8988T (cell line): ENCODE measurements at places on chromosomes 16 and 17.

- no peak for DNase-seq
Measured at GRCh38 chr17:13035420-13035819, 17.6 kb upstream of the ELAC2 start.

GRCh38 chr17:61168506-61168905, 231.1 kb upstream of the TBX2 start:
- DNase-seq: no peak

- DNase-seq: no peak
Measured at GRCh38 chr17:79600681-79601131, 10.1 kb downstream of the RBFOX3 start.

DNA sequence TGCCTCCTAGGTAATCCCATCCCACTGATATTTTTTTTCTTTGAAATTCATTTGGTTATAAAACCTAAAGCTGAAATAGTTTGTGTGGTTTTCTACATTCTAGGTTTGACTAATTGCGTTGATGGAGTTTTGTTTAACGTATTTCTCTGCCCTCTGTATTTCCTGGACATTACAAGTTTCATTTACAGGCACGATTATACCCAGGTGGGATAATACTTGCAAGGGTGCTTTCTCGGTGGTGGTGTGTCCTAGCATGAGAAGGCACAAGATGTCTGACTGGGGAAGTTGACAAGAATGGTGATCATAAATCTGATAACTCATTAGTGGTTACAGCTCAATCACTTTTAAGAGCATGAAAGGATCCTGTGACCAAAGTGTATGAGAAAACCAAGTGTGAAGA, 45.0 kb downstream of the DYNLRB2 start:
- no peak for DNase-seq

DNA sequence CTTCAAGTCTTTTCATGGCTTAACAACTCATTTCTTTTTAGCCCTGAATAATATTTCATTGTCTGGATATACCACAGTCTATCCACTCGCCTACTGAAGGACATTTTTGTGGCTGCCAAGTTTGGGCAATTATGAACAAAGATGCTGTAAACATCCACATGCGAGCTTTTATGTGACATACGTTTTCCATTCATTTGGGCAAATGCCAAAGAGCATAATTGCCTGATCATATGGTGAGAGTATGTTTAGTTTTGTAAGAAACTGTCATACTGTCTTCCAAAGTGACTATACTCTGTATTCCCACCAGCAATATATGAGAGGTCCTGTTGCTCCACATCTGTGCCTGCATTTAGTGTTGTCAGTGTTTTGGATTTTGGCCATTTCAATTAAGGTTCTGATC, 81.3 kb downstream of the ELAC2 start:
- no peak for DNase-seq

DNA sequence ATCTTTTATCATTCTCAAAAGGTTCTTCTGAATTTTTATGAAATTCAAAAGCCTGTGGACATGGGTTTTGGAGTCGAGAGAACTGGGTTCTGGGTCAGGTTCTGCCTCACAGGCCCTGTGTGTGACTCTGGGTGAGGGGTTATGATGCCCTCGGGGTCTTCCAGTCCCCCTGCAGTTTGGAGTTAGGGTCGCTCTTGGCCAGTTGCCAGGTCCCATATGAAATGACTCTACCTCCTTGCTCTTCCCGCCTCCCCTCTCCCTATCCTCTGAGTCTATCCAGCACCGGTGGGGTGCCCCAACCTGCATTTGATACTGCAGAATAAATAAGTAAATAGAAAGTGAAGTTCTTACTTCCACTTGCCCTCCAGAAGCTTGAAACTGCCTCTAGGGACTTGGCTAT, 54.1 kb downstream of the ZDHHC7 start:
- no peak for DNase-seq

GRCh38 chr17:56130631-56131030, 22.6 kb upstream of the ANKFN1 start:
- DNase-seq: no peak

- no peak for DNase-seq
Measured at GRCh38 chr16:81798311-81799137, 19.4 kb downstream of the PLCG2 start.

- peak; percentile 70 for DNase-seq
Measured at GRCh38 chr17:3964203-3965117, at the start of gene ATP2A3. Gene ATP2A3, minus strand, starts transcription at chr17:3964437. Its CDS starts 146 bp downstream, at chr17:3964291.

DNA sequence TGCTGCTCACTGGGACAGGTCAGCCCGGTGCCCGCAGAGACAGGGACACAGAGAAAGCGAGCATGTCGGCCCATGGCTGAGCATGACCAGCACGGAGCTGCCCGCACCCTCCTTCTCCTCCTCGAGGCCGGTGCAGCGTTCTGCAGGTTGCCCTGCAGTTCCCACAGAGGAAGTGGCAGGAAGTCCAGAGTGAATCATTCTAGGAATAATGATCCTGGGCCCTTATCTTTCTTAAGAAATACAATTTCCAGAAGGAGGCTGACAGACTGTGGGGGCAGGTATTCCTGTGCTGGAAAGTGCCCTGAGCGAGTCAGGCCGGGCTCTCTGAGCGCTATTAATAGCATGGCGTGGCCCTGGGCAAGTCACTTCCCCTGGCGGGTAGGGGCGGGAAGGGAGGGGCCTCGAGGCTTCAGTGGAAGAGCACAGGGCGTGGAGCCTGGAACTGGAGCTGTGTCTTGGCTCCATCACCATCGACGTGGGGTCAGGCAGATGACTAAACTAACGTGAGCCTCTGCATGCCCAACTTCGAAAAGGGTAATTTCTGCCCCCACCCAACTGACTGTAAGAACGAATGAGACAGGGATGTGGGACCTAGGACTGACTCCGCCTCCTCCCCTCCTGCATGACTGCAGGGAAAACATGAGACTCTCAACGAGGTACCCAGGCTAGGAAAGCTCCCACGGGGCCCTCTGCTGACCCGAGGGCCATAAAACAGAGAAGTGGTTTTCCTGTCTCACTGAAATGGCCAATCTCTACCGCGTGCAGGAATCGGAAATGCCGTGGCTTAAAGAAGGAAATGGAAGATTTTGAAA, 9.8 kb downstream of the TMEM204 start:
- DNase-seq: peak; percentile 71

- no peak for DNase-seq
Measured at GRCh38 chr17:68783861-68784260, 171.3 kb downstream of the ABCA8 start.

DNA sequence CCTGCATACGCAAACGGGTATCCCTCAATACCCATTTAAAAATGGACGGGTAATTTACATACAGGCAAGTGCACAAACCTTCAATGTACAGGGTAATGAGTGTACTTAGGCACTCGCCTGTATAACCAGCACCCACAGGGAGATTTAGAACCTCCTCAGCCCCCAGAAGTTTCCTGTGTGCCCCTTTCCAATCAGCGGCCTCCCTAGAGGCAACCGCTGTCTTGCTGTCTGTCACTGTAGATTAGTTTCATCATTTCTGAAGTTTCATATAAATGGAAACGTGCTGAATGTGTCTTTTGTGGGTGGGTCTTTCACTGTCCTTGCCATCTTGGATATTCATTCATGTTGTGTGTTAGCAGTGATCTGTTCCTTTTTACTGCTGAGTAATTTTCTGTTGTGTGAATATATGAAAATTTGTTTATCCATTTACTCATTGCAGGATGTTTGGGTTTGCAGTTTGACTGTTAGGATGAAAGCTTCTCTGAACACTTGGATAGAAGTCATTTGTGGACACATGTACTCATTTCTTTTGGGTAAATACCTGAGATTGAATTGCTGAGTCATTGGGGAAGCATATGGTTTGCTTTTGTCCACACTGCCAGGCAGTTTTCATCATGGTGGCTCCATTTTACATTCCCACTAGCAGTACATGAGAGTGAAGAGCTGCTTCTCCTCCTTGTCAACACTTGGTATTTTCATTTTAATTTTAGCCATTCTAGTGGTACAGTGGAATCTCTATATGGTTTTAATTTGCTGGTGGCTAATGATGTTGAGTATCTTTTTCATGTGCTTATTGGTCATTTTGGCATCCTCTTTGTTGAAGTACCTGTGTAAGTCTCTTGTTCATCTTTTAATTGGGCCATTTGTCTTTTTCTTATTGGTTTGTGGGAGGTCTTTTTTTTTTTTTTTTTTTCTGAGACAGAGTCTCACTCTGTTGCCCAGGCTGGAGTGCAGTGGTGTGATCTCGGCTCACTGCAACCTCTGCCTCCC, 2.1 kb upstream of the ADCY7 start:
- no peak for DNase-seq

DNA sequence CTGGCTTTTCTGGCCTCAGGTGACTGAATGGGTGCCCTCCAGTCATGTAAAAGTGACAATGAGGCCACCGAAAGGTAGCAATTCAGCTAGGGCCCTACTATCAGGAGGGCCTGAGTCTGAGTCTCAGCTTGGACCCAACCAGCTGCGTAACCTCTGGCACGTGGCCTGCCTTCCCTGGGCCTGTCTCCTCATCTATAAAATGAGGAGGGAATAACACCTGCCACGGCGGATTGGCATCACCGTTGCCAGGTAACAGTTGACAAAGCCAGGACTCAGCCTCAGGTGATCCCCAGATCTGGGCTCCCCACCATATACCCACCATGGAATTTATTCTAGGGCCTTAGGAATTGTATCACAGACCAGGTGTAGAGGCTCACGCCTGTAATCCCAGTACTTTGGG, 217.1 kb downstream of the KATNIP start:
- DNase-seq: no peak

DNA sequence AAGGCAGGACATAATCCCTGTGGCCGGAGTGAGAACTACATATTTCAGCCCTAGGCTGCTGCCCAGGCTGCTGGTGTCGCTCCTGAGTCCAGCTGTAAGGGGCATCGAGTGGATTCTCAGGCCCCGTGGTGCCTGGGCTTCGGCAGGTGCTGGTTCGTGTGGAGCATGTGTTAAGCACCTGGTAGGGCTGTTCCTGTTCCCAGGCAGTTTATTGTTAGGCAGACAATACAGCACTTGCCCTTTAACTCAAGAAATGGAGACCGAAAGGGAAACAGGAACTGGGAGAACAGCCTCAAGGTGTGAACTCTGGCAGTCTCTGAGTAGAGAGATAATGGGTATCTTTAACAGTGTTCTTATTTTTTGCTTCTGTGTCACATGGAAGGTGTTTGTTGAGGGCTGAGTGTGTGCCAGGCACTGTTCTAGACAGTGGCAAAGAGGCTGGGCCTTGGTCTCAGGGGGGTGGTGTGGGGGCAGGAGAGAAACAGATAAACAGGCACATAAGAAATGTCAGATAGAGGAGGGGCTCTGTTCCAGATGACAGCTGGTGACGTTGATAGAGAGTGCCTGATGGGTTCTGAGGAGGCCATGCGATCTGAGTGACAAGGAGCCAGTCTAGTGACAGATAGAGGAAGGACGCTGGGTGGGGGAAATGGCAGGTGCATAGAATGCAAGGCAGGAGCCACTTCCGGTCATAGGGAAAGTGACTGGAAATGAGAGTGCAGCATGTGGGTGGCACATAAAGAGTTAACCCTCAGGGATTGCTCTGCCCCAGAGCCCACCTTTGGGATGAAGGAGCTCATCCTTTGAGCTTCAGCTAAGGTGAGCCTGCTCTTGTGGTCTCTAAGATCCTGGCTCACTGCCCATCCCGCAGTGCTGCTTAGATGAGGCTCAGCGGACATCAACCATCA, 33.8 kb downstream of the EPN2 start:
- no peak for DNase-seq

DNA sequence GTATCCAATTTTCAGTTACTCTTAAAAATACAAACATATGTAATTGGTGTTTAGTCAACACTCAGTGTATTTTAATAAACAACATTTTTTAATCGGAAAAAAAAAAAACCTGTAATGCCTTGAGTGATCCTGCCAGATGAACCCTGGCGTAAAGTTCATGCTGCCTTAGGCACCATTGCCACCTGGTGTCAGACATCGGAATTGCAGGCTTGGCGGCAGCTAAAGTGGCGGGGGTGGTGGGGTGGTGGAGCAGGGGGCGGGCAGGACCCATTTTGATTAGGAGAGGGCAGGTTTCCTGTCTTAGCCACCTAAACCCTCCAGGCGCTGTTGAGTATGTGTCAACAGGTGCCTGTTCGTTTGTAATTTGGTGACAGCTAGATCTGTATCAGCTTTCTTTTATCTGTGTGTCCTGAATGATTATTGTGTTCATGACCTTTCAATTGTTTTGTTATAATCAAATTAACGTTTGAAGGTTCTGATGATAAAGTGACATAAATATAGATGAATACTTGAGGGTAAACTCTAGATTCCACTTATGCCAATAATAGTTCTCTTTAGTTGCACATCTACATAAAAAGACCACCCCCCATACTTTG, 588.7 kb downstream of the CDH13 start:
- peak; percentile 35 for DNase-seq

- no peak for DNase-seq
Measured at GRCh38 chr16:19864566-19864965, 20.1 kb downstream of the GPRC5B start.

DNA sequence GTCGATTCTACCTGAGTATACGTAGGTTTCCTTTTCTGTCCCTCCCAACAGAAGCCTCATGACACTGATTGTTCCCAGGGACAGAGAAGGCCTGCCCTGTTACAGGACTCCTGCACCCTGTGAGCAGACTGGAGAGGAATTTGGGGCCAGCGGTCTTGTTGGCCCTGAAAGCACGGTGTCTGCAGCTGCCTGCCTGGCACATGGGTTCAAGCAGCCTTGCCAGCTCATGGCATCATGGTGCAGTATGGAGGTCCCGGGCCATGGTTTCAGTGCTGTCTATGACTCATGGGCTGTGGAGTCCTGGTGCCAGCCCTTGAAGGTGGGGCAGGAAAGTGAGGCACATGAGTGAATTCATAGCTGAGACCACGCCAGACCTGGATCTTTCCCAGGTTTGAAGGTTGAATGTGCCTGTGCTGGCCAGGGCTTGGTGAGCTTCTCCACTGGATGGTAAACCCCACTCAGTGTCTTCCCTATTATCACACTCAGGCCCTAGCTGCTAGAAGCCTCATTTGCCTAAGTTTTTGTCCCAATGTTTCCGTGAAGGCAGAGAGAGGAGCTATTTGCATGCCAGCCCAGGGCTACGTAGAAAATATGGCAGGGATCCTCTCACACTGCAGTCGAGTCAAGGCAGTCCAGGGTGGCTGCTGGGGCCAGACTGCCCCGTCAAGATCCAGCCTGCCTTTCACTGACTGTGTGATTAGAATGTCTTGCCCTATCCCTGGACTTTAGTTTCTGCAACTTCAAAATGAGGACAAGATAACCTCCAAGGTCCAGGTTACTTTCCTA, 277.2 kb upstream of the CCL2 start:
- no peak for DNase-seq
